ENCODE measurements at places on chromosomes 5 and 9. TPM values are rescaled to one million over a fixed set of nuclear protein-coding genes. Genes with fewer than 3 reads are reported as not detected.

IFNK gene
- total RNA-seq, result not detected

IL3 gene
- total RNA-seq, result not detected

KIF4B gene
- 0.12 TPM for total RNA-seq

TTC23L gene
- total RNA-seq, result 1.0 TPM

MEF2C gene
- 13.0 TPM for total RNA-seq

TOR1A gene
- total RNA-seq, result 24.4 TPM

IRX1 gene
- not detected for total RNA-seq

TPPP gene
- 3.9 TPM for total RNA-seq

DNA sequence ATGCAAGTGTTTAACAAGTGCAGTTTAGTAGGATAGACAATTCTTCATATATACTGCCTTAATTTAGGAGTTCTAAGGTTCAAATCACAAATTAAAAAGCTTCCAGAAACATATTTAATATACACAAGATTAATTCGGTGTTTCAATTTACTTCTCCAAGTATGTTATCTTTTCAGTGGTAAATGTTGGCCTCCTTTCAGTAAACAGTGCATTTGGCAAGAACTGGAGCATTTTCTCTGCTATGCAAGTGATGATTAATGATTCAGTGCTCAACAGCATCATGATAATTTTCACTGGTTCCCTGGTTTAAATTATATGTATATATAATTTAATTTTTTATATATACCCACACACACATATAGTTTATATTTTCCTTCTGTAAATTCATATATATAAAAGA, 541.7 kb downstream of the EFNA5 start:
- no peak overlapping the region for H3K4me3 ChIP-seq
- DNase-seq, result no peak
- H3K27me3 ChIP-seq, result no peaks in the 10 kb centered on the region
- no peak overlapping the region for H3K27ac ChIP-seq
- no peaks in the 10 kb centered on the region for H3K4me1 ChIP-seq

DNA sequence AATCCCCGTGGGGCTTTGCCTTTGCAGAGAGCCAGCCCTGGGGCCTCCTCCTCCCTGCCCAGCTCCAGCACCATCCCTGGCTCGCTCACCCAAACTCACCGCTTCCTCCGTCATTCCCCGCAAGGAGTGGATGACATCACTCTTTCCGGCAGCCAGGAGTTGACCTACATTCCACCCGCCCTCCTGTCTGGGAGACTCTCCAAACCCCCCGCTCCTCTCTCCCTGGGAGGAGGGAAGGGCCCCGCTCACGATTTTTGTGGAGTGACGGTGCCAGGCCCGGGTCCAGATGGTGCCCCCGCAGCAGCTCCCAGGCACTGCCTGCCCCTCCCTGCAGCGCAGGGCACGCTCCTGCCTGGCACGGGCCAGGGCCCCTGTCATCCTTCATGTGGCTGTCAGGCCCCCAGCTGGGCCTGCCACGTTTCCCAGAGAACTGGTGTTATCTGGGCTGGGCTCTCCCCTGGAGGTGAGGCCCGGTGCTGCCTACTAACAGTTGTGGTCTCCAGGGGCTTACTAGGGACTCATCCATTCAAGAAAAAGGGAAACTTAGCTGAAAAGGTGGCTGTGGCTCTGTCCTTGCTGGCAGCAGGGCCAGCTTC, 52.3 kb downstream of the NTNG2 start:
- 0 out of 2 replicates have a peak overlapping the region, but pooled peaks have one; percentile 9 for H3K27ac ChIP-seq
- H3K4me1 ChIP-seq, result peaks cover 11% of the 10 kb centered on the region
- H3K27me3 ChIP-seq, result no peaks in the 10 kb centered on the region
- peak; percentile 22 for DNase-seq
- H3K36me3 ChIP-seq, result no peaks in the 10 kb centered on the region
- no peak overlapping the region for H3K4me3 ChIP-seq

DNA sequence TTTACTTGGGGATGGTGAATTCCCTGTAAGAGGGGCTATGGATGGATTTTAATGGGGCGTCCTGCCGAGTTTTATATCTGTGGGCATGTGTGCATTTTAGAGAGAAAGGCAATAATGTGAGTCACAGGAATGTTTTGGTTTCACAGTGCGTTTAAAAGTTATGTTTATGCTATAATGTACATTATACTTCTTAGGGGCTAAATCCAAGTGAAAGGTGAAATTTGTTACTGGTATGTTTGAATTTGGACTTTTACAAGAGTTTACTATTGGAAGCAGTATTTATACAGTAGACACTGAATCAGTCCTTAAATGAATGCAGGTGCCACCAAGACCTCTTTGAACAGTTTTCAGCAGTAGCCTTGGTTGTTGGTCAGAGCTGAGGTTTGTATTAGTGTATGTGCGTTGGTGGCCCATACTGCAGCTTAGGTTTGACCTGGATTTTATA, 5.6 kb downstream of the JMY start:
- H3K4me1 ChIP-seq, result peaks cover 10% of the 10 kb centered on the region
- no peak overlapping the region for H3K4me3 ChIP-seq
- no peaks in the 10 kb centered on the region for H3K27me3 ChIP-seq
- no peaks in the 10 kb centered on the region for H3K36me3 ChIP-seq
- no peak for DNase-seq
- no peak overlapping the region for H3K27ac ChIP-seq

- H3K27ac ChIP-seq, result no peak overlapping the region
- no peak for DNase-seq
- no peaks in the 10 kb centered on the region for H3K4me1 ChIP-seq
- no peak overlapping the region for H3K4me3 ChIP-seq
- H3K36me3 ChIP-seq, result no peaks in the 10 kb centered on the region
- peaks cover 30% of the 10 kb centered on the region for H3K27me3 ChIP-seq
Measured at GRCh38 chr5:158153508-158153907, 294.6 kb upstream of the CLINT1 start.

- H3K27ac ChIP-seq, result no peak overlapping the region
- H3K36me3 ChIP-seq, result no peaks in the 10 kb centered on the region
- H3K4me1 ChIP-seq, result peaks cover 24% of the 10 kb centered on the region
- no peak for DNase-seq
Measured at GRCh38 chr9:131402738-131403492, 9.0 kb downstream of the PRRC2B start.

- no peak overlapping the region for H3K4me3 ChIP-seq
- H3K4me1 ChIP-seq, result no peaks in the 10 kb centered on the region
- no peak for DNase-seq
- no peaks in the 10 kb centered on the region for H3K36me3 ChIP-seq
- no peak overlapping the region for H3K27ac ChIP-seq
Measured at GRCh38 chr5:175712313-175712680, 54.4 kb downstream of the HRH2 start.

GRCh38 chr9:137452006-137452760, 7.0 kb downstream of the NSMF start:
- H3K36me3 ChIP-seq, result peaks cover 16% of the 10 kb centered on the region
- peaks cover 34% of the 10 kb centered on the region for H3K4me1 ChIP-seq
- H3K4me3 ChIP-seq, result no peak overlapping the region
- H3K27ac ChIP-seq, result no peak overlapping the region
- DNase-seq, result no peak

DNA sequence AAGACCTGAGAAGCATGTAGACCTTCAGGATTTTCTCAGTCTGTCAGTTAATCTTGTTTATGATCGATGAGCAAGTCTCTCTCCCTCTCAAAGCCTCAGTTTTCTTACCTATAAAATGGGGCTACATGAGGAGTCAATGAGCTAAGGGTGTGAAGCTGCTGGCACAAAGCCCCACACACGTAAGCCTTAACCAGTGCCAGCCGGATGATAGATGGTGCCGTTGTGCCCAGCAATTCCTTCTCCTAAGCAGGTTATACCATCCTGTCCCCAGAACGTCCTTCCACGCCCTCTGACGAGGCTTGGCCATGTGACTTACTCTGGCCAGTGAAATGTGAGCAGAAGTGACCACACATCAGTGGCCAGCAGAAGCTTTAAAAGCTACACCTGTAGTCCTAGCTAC, 179.0 kb downstream of the C9orf50 start:
- no peaks in the 10 kb centered on the region for H3K36me3 ChIP-seq
- no peak overlapping the region for H3K4me3 ChIP-seq
- DNase-seq, result no peak

GRCh38 chr9:132516911-132517310, 65.5 kb upstream of the BARHL1 start:
- H3K36me3 ChIP-seq, result no peaks in the 10 kb centered on the region
- no peaks in the 10 kb centered on the region for H3K4me1 ChIP-seq
- no peak overlapping the region for H3K27ac ChIP-seq
- no peaks in the 10 kb centered on the region for H3K27me3 ChIP-seq

DNA sequence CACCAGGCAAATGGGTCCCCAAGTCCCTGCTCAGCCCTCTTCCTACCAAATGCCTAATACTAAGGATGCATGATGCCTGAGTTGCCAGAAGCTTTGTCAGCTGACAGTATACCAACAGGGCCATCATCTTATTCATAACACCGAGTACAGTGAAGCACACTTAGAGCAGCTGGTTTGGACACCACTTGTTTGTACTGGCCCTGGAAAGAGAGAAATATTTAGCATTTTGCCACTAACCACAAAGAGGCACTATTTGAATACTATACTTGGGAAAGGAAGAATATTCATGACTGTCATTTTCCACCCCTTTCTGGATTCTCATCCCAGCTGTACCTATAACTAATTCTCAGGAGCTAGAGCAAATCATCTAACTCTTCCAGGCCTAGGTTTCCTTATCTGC, 364.4 kb upstream of the KIF2A start:
- no peak overlapping the region for H3K4me3 ChIP-seq
- no peaks in the 10 kb centered on the region for H3K36me3 ChIP-seq
- no peaks in the 10 kb centered on the region for H3K4me1 ChIP-seq
- DNase-seq, result no peak
- H3K27ac ChIP-seq, result no peak overlapping the region
- H3K27me3 ChIP-seq, result peaks cover 30% of the 10 kb centered on the region

DNA sequence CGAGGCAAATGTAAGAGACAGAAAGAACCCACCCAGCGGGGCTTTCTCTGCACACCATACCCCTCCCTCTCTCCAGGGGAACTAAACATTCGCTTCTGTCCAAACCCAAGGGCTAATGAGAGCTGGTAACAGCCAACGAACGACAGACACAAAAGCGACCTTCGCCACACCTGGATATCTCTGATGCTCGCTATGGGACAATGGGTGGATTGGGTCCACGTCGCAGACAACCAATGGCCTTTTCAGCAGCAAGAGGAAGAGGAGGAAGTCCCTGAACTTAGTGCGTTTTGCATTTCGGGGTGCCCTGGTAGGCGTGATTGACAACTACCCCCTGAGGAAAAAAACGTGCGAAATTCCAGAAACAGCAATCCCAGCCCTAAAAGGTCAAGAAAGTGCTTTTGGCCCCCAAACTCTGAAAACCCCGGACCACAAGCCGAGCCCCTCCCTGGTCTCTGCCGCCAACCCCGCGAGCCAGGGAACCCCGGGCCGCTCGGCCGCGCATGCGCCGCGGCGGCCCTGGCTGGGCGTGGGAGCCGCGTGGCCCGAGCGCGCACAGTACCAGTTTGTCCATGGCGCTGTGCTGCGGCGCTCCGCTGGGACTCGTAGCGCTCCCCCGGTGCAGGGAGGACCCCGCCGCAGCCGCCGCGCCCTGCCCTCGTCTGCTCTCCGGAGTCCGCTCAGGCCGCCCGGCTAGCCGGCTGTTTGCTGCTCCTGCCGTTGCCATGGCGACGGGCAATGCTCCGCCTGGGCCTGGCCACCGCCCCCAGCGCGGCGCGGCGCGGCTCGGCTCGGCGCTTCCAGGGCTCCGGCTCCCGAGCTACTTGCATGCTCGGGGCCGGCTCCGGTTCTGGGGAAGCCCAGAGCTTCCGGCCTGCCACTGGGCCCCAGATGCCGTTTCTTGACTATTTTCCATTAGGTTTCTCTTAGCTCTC, 66.9 kb upstream of the DNAH5 start:
- DNase-seq, result peak; percentile 52
- H3K4me1 ChIP-seq, result peaks cover 16% of the 10 kb centered on the region
- H3K27me3 ChIP-seq, result no peaks in the 10 kb centered on the region
- peak overlapping the region; percentile 61 for H3K4me3 ChIP-seq

- no peaks in the 10 kb centered on the region for H3K4me1 ChIP-seq
- no peak for DNase-seq
- H3K4me3 ChIP-seq, result no peak overlapping the region
- H3K27me3 ChIP-seq, result peaks cover 59% of the 10 kb centered on the region
- H3K36me3 ChIP-seq, result no peaks in the 10 kb centered on the region
Measured at GRCh38 chr9:20478786-20479185, 143.5 kb downstream of the MLLT3 start.

GRCh38 chr5:73781107-73781768, 155.2 kb downstream of the ARHGEF28 start:
- H3K4me3 ChIP-seq, result no peak overlapping the region
- no peaks in the 10 kb centered on the region for H3K4me1 ChIP-seq
- DNase-seq, result no peak
- no peak overlapping the region for H3K27ac ChIP-seq

DNA sequence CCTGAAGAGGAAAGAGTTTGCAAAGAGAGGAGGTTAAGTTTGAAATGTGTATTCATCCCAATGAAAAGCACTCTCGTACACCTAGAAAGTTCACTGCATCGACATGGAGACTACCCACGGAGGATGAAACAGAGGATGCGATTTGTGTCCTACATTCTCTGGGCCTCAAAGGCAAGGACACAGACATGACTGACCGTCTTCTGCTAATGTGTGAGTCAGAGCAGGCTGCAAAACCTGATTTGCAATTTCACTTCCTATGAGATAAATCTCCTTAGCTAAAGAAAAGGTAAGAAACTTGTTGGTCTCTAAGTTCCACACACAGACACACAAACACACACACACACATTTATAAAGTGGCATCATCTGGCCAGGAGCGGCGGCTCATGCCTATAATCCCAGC, 98.6 kb downstream of the GNAQ start:
- no peaks in the 10 kb centered on the region for H3K36me3 ChIP-seq
- H3K4me3 ChIP-seq, result no peak overlapping the region
- no peak overlapping the region for H3K27ac ChIP-seq
- no peak for DNase-seq

DNA sequence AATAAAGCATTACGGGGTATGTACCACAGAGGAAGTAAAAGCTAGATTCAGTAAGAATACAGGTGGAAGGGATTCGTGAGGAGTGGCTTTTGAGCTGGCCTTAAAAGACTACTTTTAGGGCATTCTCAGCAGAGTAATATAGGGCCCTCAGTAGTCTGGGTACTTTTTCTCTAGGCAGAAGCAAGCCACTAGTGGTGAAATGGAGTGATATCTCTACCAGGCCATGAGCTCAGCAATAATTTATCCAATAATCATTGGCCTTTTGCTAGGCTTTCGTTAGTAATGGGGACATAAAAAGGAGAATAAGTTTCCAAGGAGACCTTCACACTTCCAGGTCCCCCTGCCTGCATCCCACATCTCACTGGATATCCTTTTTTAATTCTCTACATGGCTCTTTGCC, 1.7 kb downstream of the POLR3G start:
- H3K4me1 ChIP-seq, result peaks cover 31% of the 10 kb centered on the region
- no peak overlapping the region for H3K27ac ChIP-seq
- no peak overlapping the region for H3K4me3 ChIP-seq
- DNase-seq, result no peak

GRCh38 chr9:111533099-111533790, 8.3 kb downstream of the ZNF483 start:
- DNase-seq, result no peak
- peaks cover 16% of the 10 kb centered on the region for H3K36me3 ChIP-seq
- H3K4me3 ChIP-seq, result no peak overlapping the region
- no peak overlapping the region for H3K27ac ChIP-seq

Data from HCT116 (cell line).